ENCODE measurements at places on chromosomes 12 and 14.
A peak's percentile ranks its signal among the peaks of the same experiment; 100 is the strongest.

DNA sequence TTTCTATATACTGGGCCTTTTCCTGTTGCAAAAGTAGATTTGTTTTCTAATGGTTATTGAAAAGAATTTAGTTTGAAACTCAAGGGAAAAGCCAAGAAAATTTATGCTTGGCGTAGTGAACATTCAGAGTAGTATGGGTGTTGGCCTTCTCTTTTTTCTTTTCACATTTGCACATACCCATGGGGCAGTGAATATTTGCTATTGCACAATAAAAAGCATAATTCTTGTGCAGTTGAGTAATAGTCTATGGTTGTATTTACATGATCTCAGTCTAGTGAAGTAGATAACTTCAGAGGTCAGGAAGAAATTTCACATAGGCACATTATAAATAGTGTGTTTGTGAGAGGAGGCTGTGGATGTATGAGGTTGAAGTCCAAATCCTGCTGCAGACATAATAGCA lies 158.1 kb downstream of the FLRT2 start:
- DNase-seq = peak; percentile 64

DNA sequence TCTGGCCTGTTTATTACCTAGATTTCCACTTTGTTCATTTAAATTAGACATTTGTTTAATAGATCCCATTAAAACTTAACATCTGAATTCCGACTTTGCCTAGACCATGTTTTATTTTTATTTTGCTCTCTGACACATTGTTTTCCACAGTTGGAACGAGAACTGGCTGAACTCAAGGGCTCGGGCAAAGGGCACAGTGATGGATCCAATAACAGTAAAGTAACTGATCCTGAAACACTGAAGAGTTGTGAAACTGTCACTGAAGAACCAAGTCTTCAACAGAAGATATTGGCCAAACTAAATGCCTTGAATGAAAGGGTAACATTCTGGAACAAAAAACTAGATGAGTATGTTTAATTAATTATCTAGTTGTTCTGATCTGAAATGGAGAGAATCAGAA lies 39.7 kb downstream of the LRRC9 start:
- no peak for DNase-seq

- DNase-seq = no peak
These were observed 125.7 kb downstream of the TSPAN9 start for GRCh38 chr12:3202734-3203446.

- DNase-seq = no peak
These were observed 49.3 kb downstream of the C14orf132 start for GRCh38 chr14:96088481-96088880.

DNA sequence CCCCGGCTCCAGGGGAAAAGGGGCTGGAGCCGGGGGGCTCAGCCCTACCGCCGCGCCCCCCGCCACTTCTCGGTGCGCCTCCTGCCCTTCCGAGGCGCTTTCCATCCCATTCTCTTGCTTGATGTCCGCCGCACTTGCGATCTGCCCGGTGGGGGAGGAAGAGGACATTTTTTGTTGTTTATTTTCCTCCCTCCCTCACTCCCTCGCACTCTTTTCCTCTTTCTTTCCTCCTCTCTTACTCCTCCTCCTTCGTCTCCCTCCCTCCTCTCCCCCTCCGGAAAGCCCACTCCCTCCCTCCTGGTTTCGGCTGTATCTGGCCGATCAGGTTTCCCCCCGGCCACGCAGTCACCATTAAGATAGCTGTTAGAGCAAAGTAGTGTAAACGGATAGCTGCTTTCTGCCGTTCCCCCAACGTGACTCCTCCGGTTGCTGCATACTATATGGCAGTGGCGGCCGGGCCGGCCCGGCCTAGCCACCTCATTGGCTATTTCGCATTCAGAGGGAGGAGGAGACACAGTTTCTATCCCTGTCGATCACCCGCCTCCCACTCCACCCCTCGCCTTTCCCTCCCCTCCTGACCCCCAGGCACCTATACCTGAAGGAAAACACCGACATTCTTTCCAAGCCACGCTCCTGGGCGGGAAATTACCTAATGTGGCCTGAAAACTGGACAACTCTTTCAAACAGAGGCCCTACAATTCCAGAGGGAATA lies at the start of gene SIX4:
Gene SIX4, minus strand, starts transcription at position 445 of the 712 bp plus-strand sequence. Its CDS starts 277 bp downstream, at position 168.
- peak; percentile 70 for DNase-seq

All from skeletal muscle cell (primary cell).